ENCODE measurements at places on chromosomes 12 and 14. TPM values are rescaled to one million over a fixed set of nuclear protein-coding genes. Genes with fewer than 3 reads are reported as not detected.

GRCh38 chr12:122350141-122350848, 72.2 kb downstream of the CLIP1 start:
- no peak for DNase-seq

Gene APOF
- not detected for total RNA-seq

DNA sequence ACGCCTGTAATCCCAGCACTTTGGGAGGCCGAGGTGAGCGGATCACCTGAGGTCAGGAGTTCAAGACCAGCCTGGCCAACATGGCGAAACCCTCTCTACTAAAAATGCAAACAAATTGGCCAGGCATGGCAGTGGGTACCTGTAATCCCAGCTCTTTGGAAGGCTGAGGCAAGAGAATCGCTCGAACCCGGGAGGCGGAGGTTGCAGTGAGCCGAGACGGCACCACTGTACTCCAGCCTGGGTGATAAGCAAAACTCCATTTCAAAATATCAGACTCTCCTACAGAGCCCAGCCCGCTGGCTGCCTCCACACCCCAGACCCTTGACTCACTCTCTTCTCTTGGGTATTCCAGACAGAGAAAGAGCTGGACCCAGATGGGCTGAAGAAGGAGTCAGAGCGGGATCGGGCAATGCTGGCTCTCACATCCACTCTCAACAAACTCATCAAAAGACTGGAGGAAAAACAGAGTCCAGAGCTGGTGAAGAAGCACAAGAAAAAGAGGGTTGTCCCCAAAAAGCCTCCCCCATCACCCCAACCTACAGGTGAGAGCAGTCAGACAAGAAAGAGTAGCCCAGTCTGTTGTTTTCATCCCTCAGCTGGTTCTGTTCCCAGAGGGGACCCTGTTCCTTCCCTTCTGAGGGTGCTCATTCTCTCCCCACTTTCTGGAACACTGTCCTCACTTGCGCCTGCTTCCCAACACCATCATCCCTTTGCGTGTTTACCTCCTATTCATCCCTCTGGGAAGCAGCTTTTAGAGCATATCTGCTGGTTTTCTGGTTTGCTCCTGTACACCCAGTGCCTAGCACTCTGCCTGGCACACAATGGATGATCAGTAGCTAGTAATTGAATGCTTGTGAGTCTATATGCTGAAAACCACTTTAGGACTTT, 19.7 kb downstream of the AGAP2 start:
- DNase-seq: no peak

Gene RERG
- 0.53 TPM for total RNA-seq

- no peak for DNase-seq
These were observed 632 bp downstream of the NYNRIN start for GRCh38 chr14:24399447-24399822.

Gene PLCZ1
- not detected for total RNA-seq
